ENCODE measurements at places on chromosomes 2 and 18.

DNA sequence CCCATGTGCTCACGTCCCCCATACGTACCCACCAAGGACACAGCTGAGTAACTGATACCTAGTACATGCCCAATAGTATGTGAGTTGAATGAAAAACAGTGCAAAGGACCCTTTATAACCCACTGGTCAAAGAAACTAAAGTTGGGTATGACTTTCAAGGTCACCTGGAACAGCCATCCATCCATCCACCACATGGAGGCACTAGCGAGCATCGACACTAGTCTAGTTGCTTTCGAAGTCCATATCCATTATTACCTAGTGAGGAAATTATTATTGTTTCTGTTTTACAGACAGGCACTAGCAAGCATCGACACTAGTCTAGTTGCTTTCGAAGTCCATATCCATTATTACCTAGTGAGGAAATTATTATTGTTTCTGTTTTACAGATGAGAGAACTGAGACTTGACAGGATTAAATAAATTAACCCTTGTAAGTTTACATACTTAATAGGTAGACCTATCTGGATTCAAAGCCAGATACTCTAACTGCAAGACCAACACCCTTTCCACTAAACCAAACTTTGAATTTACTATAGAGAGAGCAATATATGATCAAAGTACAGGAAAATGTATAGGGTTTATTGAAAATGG is 233.7 kb downstream of the METTL4 start:
- DNase-seq, result peak; percentile 41

- DNase-seq, result no peak
Observed at GRCh38 chr18:34531110-34531509, 179.0 kb upstream of the DTNA start.

DNA sequence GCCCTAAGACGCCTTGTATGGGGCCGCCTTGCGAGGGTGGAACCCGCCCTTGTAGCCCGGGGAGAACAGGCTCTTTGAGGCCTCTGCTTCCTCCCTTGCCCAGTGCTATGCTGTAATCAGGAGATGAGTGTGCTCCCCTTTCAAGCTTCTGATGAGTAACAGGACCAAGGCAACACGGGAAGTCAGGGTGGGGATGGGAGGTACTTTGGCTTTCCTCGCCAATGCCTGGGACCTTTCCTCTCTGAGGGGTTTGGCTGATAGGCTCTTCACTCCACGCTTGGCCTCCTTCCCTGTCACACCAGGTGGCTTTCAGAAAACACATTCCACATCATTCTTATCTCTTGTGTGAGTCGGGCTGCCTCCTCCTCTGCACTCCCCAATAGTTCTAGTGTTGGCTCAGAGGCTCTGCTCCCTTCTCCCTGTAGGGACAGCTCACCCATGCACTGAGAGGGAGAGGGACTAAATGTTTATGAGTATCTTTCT is 223.7 kb upstream of the TRIB2 start:
- peak; percentile 66 for DNase-seq

GRCh38 chr2:221335219-221335752 is 236.8 kb downstream of the EPHA4 start:
- DNase-seq, result no peak

GRCh38 chr2:38512211-38512610 is 90.5 kb downstream of the HNRNPLL start:
- DNase-seq, result no peak

GRCh38 chr2:165629776-165630175 is 160.3 kb downstream of the CSRNP3 start:
- DNase-seq, result no peak

DNA sequence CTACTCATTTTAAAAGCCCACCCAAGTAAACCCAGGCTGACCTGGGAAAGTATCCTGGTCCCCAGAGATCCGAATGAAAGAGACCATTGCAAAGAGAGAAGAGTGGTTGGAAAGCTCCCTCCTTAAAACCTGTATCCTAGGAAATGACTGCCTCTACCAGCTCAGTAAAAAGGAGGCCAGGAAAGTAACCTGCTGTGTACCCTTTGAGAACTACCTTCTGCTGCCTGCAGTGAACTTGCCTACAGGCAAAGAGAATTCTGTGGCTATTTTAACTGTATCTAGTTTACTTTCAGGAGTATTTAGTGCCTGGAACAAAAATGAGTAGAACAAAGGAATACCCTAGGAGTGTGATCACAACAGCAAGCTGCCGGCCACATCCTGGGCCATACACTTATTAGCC is 641.7 kb upstream of the NRXN1 start:
- DNase-seq, result no peak

- DNase-seq, result no peak
Observed at GRCh38 chr2:99609851-99610381, 120.1 kb upstream of the REV1 start.

- DNase-seq, result no peak
Observed at GRCh38 chr2:14861181-14861580, 228.7 kb downstream of the LRATD1 start.

DNA sequence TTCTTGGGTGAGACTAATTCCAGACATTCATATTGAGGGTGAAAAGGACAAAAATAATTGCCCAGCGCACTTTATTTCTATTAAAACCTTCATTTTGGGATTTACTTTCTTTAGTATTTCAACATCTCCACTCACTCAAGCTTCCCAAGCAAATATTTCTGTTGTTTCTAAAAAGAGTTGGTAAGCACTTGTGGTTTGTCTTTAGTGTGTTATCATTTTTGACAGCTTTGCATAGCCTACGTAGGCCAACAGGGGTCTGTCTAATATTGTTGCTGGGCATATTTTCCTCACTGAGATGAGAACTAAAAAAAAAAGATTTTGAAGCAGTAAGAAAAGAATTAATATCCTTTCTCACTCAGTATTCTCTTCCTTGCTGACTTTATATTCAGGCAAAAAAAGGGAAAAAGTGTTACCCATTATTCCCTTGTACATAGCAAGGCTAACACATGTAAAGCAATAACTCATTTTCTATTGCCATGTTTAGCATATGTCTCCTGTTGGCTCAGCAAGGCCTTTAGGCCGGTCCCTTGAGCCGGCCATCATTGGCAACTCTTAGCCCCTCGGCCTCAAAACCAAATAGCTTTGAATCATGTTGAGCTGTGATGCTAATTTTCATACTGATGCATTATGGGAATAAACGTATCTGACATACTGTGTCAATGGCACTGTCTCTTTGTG is 494.2 kb downstream of the ARHGAP15 start:
- DNase-seq, result no peak

- no peak for DNase-seq
Observed at GRCh38 chr2:118954297-118955060, 12.5 kb downstream of the MARCO start.

DNA sequence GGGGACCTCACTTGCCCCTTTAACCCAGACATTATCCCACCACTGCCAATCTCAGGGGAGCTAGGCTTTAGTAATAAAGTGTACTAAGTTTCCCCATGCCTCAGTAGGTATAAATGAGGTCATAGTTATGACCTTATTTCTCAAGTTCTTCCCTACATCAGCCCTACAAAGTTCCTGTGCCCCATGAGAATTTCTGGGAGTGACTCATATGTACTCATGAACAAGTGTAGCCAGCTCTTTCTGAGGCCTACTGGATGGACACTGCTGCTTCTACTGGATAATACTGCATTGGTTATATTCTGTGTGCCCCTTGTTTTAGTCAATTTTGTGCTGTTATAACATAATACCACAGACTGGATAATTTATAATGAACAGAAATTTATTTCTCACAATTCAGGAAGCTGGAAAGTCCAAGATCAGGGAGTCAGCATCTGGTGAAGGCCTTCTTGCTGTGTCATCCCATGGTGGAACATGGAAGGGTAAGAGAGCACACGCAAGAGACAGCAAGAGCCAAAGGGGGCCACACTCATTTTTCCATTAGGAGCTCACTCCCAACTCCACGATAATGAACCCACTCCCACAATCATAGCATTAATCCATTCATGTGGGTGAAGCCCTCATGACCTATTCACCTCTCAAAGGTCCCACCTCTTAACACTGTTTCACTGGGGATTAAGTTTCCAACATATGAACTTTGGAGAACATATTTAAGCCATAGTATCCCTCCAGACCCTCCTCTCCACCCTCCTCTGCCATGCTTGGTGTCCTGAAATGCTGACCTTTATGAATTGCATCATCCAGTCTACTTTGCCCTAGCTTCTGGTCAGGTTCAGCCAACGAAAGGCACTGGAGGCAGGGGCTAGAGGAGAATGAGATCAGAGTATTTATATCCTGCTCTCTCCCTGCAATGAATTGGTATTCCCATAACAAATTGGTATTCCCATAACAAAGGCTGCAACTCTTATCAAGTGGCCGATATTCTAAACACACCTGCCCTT is 25.4 kb upstream of the ST3GAL5 start:
- DNase-seq, result no peak

DNA sequence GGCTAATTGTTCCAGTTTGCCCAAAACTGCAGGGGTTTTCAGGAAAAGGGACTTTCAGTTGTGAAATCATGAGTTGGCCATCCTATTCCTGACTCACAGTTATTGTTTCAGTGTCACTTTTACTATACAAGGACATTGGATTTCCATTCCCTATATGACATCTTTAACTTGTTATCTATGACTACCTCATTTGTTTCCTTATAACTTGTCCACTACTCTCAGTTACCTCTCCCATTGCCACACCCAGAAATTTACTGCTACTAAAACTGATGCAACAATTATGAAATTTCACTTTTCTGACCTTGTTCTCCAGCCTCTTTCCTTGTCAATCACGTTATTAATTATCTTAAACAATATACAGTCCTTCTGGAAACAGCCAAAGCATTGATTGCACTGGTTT is 116.5 kb upstream of the ZNF804A start:
- no peak for DNase-seq

GRCh38 chr2:213243189-213244044 is 40.8 kb upstream of the SPAG16 start:
- no peak for DNase-seq

DNA sequence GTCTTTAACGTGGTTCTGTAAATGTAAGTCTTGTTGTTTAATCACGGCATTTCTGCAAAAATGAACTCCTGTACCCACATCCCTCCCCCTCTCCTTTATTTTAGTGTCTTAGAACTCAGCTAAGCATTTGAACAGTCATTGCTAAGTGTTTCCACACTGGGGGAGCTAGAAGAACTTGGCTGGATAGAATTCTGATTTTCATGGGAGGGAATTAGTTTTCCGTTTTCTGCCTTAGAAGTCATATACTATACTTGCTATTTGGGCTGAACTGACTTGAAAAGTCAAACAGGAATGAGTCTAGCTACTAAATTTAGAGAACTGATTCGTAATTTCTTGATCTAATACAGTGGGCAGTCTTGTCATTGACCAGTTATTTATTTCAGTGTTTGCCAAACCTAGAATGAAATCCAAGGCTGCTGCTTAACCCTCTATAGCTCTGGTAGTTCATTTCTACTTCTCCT is 61.1 kb downstream of the FMNL2 start:
- no peak for DNase-seq

- DNase-seq, result no peak
Observed at GRCh38 chr2:197888321-197888720, 83.9 kb downstream of the PLCL1 start.

- no peak for DNase-seq
Observed at GRCh38 chr2:141103216-141103615, 1027.6 kb downstream of the LRP1B start.

GRCh38 chr2:205946226-205946625 is 139.7 kb downstream of the INO80D start:
- DNase-seq, result no peak

GRCh38 chr2:115083225-115083624 is 640.8 kb downstream of the DPP10 start:
- no peak for DNase-seq

- no peak for DNase-seq
Observed at GRCh38 chr2:124646166-124646815, 621.2 kb downstream of the CNTNAP5 start.

DNA sequence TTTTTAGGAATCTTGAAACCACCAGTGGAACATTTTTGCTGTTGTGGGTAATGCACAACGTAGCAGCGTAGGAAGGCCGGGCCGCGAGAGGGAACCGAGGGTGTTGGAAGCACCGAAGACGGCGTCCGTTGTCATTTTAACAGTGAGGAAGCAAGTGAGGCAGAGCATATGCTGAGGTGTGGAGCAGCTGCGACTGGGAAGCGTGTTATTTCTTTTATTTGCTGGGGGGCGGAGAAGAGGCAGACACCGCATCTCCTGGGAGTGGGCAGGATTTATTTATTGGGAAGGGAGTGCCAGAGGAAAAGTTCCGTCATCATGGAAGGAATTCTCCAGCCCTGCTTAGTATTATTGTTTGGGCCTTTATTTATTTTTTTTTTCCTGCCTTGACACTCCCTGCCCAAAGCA is 232.8 kb downstream of the KLHL29 start:
- no peak for DNase-seq

- peak; percentile 40 for DNase-seq
Observed at GRCh38 chr2:179440642-179441251, 176.1 kb upstream of the SESTD1 start.

GRCh38 chr18:61199171-61199848 is 133.9 kb upstream of the CDH20 start:
- DNase-seq, result no peak

GRCh38 chr2:118443596-118443995 is 355.3 kb downstream of the INSIG2 start:
- DNase-seq, result no peak

DNA sequence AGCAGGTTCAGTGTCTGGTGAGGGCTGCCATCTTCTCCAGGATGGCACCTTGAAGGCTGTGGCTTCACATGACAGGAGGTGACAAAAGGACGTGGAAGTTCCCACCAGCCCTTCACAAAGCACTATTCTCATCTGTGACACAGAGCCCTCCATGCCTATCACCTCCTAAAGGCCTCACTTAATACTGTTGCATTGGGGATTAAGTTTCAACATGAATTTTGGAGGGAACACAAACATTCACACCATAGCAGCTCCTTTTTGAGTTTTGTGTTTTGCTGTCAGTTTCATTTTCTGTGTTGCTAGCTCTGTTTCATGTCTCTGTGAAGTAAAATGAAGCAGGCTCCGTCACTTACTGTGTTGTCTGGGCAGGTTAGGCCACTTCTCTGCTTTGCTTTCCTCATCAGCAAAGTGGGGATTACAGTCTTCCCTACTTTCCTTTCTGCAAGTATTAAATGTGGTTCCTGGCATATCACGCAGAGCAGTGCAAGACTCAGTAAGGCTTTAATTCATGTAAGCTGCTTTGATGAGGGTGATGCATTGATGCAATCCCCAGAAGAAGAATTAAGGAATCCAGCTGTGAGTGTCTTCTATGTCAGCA is 31.6 kb downstream of the LIMS1 start:
- DNase-seq, result peak; percentile 3

- no peak for DNase-seq
Observed at GRCh38 chr2:197328461-197328860, 17.9 kb upstream of the ANKRD44 start.

DNA sequence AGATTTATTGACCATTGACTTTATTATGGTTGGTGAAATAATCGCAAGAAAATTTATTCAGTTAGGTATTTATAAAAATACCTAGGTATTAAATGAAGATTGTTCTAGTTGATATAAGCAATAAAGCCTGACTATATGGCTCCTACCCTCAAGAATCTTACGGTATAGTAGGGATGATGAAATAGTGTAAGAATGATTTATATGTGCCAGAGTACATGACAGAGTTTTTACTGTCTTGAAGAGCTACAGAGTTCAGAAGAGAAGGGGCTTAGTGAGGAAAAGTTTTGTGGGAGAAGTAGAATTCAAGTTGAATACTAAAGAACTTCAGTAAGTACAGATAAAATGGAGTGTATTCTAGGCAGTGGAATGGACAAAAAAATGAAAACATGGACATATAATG is 9.7 kb downstream of the CREB1 start:
- DNase-seq, result no peak
